ENCODE measurements at places on chromosomes 2 and 18.

DNA sequence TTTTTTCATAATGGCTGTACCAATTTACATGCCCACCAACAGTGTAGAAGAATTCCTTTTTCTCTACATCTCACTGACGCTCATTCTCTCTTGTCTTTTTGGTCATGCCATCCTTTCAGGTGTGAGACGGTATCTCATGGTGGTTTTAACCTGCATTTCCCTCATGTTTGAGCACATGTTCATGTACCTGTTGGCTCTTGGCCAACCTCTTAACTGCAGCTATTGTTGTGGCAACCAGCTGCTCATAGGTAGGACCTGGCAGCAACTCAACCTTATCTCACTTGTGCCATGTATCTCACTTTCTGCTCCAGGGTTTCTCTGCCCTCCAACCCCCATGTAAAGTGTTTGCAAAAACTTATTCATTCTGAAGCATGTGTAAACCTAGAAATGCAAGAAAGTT is 167.5 kb downstream of the UPP2 start:
- no peaks in the 10 kb centered on the region for H3K36me3 ChIP-seq
- no peak for DNase-seq
- no peaks in the 10 kb centered on the region for H3K4me1 ChIP-seq
- no peaks in the 10 kb centered on the region for H3K27me3 ChIP-seq

DNA sequence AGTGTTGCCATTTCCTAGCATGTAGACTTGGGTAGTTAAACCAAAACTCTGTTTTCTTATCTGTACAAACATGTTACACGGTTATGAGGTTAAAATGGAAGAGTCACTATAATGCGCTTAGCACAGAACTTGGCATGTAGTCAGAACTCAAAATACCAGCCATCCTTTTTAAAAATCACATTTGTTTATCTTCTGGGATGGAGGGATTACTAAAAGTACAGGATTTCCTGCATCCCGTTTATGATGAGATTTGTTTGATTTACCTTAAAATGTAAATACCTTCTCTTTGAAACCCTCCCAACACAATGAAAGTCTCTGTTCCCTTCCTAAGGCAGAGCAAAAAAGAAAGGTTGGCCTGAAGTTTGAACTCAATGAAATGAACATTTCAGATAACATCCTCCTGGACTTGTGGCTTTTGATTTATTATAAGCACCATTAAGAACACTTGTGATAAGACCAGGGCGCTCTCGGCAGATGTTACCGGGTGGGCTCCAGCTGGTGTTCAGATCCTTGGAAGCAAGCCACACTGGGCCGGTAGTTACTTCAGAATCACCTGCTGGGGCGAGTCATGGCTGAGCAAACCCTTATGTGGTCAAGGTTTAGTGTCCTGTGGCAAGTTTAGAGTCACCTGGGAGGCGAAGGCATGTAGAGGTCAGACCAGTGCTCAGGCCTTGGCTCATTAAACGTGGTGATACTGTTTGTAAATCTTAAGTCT is 105.7 kb downstream of the MGAT5 start:
- no peaks in the 10 kb centered on the region for H3K36me3 ChIP-seq
- no peaks in the 10 kb centered on the region for H3K27me3 ChIP-seq
- no peak overlapping the region for H3K27ac ChIP-seq
- no peak for DNase-seq
- peaks cover 3% of the 10 kb centered on the region for H3K4me1 ChIP-seq

GRCh38 chr18:31206787-31207381 is 44.2 kb upstream of the DSC1 start:
- DNase-seq = peak; percentile 32
- H3K4me1 ChIP-seq = no peaks in the 10 kb centered on the region
- H3K27me3 ChIP-seq = no peaks in the 10 kb centered on the region
- H3K27ac ChIP-seq = no peak overlapping the region

- no peak overlapping the region for H3K27ac ChIP-seq
- no peaks in the 10 kb centered on the region for H3K27me3 ChIP-seq
- no peak overlapping the region for H3K4me3 ChIP-seq
- DNase-seq = no peak
These were observed 1313.0 kb upstream of the FAM98A start for GRCh38 chr2:34912084-34912483.

DNA sequence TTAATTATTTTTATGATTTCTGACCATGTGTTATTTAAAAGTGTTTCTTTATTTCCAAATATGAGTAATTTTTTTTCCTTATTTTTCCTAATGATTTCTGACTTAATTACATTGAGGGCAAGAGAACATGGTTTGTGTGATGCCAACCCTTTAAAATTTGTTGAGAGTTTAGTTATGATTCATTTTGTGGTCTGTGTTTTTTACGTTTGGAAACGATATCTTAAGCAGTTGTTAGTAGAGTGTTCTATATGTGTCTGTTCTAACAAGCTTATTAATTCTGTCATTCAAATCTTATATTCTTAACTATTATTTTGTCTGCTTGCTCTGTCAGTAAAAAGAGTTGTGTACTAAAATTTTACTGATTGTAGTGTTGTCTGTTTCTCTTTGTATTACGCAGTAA is 15.0 kb downstream of the NAB1 start:
- peaks cover 19% of the 10 kb centered on the region for H3K4me1 ChIP-seq
- H3K27me3 ChIP-seq = no peaks in the 10 kb centered on the region
- H3K36me3 ChIP-seq = no peaks in the 10 kb centered on the region
- no peak overlapping the region for H3K27ac ChIP-seq
- no peak for DNase-seq

GRCh38 chr2:101956465-101957438 is 35.0 kb upstream of the IL1R2 start:
- peaks cover under 1% of the 10 kb centered on the region for H3K4me1 ChIP-seq
- no peaks in the 10 kb centered on the region for H3K27me3 ChIP-seq
- DNase-seq = no peak
- no peaks in the 10 kb centered on the region for H3K36me3 ChIP-seq
- no peak overlapping the region for H3K4me3 ChIP-seq

GRCh38 chr18:8238507-8238906 is 370.7 kb upstream of the RAB12 start:
- no peaks in the 10 kb centered on the region for H3K27me3 ChIP-seq
- no peaks in the 10 kb centered on the region for H3K36me3 ChIP-seq
- H3K4me1 ChIP-seq = no peaks in the 10 kb centered on the region

- no peak for DNase-seq
- H3K27ac ChIP-seq = no peak overlapping the region
- no peak overlapping the region for H3K4me3 ChIP-seq
- no peaks in the 10 kb centered on the region for H3K4me1 ChIP-seq
These were observed 94.7 kb downstream of the RTN4 start for GRCh38 chr2:54955358-54956110.

GRCh38 chr2:148534416-148535204 is 109.9 kb upstream of the EPC2 start:
- no peak overlapping the region for H3K27ac ChIP-seq
- peak; percentile 49 for DNase-seq
- H3K36me3 ChIP-seq = no peaks in the 10 kb centered on the region
- H3K4me3 ChIP-seq = no peak overlapping the region
- peaks cover 7% of the 10 kb centered on the region for H3K4me1 ChIP-seq
- H3K27me3 ChIP-seq = no peaks in the 10 kb centered on the region

GRCh38 chr2:2698182-2699120 is 367.4 kb upstream of the MYT1L start:
- no peaks in the 10 kb centered on the region for H3K36me3 ChIP-seq
- no peak overlapping the region for H3K4me3 ChIP-seq
- H3K4me1 ChIP-seq = no peaks in the 10 kb centered on the region
- DNase-seq = peak; percentile 24

DNA sequence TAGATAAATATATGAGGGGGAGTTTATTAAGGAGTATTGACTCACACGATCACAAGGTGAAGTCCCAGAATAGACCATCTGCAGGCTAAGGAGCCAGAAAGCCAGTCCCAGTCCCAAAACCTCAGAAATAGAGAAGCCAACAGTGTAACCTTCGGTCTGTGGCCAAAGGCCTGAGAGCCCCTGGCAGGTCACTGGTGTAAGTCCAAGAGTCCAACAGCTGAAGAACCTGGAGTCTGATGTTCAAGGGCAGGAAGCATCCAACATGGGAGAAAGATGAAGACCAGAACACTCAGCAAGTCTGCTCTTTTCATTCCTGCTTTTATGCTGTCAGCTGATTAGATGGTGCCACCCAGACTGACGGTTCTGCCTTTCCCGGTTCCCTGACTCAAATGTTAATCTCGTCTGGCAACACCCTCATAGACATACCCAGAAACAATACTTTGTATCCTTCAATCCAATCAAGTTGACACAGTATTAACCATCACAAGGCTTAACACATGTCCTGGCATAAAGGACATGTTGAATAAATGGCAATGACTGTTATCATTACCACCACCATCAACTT is 56.7 kb downstream of the MAPK4 start:
- H3K4me1 ChIP-seq = peaks cover 9% of the 10 kb centered on the region
- no peaks in the 10 kb centered on the region for H3K27me3 ChIP-seq
- H3K27ac ChIP-seq = peak overlapping the region; percentile 82
